ENCODE measurements at places on chromosomes 6 and 20.
A peak's percentile ranks its signal among the peaks of the same experiment; 100 is the strongest.

DNA sequence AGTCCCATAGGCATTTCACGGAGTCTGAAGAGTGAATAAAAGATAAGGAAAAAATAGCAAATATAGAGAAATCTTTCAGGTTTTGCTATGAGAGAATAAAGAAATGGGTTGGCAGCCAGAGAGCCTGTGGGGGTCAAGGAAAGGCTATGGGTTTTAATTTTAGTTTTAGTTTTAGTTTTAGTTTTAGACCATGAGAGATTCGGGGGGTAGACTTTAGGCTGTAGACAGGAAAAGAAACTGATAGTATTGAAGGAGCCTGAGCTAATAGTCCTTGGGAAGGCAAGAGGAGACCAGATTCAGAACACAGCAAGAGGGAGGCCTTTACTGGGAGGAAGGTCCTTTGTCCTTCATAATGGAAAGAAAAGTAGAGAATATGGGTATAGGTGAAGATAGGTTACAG lies 19.3 kb downstream of the DOP1A start:
- no peaks in the 10 kb centered on the region for H3K4me1 ChIP-seq
- H3K27me3 ChIP-seq = no peaks in the 10 kb centered on the region
- no peak overlapping the region for H3K4me3 ChIP-seq

- no peaks in the 10 kb centered on the region for H3K36me3 ChIP-seq
- H3K4me1 ChIP-seq = no peaks in the 10 kb centered on the region
- no peak overlapping the region for H3K27ac ChIP-seq
- no peak for DNase-seq
Measured at GRCh38 chr6:43738877-43739641, 31.0 kb upstream of the VEGFA start.

GRCh38 chr20:4180356-4180755 lies 165.0 kb upstream of the RNF24 start:
- H3K27ac ChIP-seq = no peak overlapping the region
- no peaks in the 10 kb centered on the region for H3K36me3 ChIP-seq
- H3K4me1 ChIP-seq = no peaks in the 10 kb centered on the region
- no peaks in the 10 kb centered on the region for H3K27me3 ChIP-seq
- DNase-seq = no peak
- H3K4me3 ChIP-seq = no peak overlapping the region

GRCh38 chr6:108581932-108582475 lies 21.3 kb downstream of the FOXO3 start:
- no peak overlapping the region for H3K4me3 ChIP-seq
- peaks cover 10% of the 10 kb centered on the region for H3K4me1 ChIP-seq
- H3K36me3 ChIP-seq = no peaks in the 10 kb centered on the region
- DNase-seq = no peak
- peak overlapping the region; percentile 73 for H3K27ac ChIP-seq

DNA sequence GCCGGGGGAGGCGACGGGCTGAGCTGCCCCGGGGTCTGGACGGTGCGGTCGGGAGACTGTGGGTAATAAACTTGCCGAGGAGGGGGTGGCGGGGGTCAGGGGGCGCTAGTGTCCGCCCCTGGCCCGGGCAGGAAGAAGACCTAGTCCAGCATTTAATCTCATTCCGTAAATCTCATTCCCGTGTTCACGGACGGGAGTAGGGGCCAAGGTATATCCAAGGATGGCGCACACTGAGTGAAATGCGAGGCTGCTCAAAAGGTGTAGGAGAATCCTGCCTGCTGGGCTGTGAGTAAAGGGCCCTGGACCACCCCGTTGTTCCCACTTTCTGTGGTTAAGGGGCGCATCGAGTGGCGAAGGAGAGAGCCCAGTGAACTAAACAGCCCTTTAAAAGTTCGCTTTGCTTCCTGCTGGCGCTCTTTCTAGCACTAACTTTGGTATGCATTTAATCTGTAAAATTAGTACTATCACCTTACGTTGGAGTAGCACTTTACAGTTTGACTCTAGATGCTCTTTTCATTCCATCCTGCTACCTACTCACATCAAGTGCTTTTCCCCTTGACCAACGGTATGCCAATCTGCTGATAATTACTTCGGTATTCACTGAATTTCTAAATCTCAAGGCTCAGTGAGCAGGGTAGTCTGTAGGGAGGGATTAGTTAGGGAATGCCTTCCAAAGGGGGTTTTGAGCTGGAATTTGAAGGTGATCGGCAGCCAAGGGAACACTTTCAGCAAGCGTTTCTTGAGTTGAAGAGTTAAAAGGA lies 730 bp downstream of the PARD6B start:
- DNase-seq = no peak
- H3K27me3 ChIP-seq = no peaks in the 10 kb centered on the region
- peak overlapping the region; percentile 93 for H3K27ac ChIP-seq
- H3K4me1 ChIP-seq = no peaks in the 10 kb centered on the region

DNA sequence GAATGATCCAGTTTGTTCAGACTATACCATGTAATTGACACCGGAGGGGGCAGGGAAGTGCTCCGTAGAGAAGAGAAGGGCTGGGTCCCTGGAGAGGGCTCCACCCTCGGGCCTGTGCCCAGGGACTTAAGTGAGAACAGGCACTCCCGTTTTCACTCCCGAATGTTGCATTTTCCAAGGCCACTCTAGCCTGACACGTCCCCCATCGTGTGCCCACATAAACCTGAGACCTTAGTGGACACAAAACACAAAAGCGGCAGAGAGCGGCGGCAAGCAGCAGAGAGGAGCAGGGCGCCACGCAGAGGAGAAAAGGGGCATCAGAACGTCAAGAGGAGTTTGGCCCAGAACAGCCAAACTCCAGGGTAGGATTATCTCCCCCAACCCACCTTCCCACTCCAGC lies 1405.1 kb downstream of the GRIK2 start:
- no peak for DNase-seq
- no peaks in the 10 kb centered on the region for H3K36me3 ChIP-seq
- no peaks in the 10 kb centered on the region for H3K4me1 ChIP-seq
- H3K27me3 ChIP-seq = no peaks in the 10 kb centered on the region
- no peak overlapping the region for H3K4me3 ChIP-seq
- H3K27ac ChIP-seq = no peak overlapping the region

- no peaks in the 10 kb centered on the region for H3K27me3 ChIP-seq
- no peak overlapping the region for H3K4me3 ChIP-seq
- H3K27ac ChIP-seq = no peak overlapping the region
- no peak for DNase-seq
- H3K4me1 ChIP-seq = no peaks in the 10 kb centered on the region
Measured at GRCh38 chr6:151247490-151247889, 7.7 kb downstream of the AKAP12 start.

DNA sequence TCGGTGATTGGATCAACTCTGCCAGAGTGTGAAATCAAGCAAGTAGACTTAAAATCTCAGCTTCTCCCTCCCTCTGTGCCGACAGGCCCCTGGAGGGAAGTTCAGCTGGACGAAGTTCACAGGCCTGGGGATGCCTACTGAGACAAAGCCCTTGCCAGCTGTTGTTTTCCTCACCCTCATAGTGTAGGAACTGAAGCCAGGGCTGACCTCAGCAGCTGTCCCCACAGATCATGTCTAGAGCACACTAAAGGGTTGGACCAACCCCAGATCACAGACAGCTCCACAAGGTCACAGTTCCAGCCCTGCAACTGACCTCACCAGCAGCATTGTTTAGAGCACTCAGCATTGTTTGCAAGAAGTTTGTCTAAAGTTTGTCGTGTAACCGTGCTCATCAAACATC lies 261.9 kb upstream of the ECI2 start:
- H3K4me1 ChIP-seq = no peaks in the 10 kb centered on the region
- no peaks in the 10 kb centered on the region for H3K36me3 ChIP-seq
- no peak for DNase-seq
- no peak overlapping the region for H3K4me3 ChIP-seq

DNA sequence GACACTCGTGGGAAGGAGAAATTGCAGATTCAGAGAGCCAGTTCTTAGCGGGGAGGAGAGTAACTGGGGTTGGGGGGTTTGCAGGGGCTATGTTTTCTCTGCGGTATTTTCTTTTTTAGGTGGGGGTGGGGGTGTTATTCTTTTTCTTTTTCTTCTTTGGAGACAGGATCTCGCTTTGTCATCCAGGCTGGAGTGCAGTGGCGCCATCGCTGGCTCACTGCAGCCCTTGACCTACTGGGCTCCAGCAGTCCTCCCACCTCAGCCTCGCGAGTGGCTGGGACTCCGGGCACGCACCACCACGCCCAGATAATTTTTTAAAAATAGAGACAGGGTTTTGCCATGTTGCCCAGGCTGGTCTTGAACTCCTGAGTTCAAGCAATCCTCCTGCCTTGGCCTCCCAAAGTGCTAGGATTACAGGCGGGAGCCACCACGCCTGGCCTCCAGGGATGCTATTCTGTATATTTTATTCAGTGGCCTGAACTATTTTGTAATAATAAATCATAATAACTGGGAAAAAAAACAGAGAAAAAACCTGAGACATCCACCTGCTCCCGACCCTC lies 57.3 kb downstream of the UBE2V1 start:
- peaks cover 9% of the 10 kb centered on the region for H3K4me1 ChIP-seq
- H3K27ac ChIP-seq = no peak overlapping the region
- H3K4me3 ChIP-seq = no peak overlapping the region
- H3K36me3 ChIP-seq = no peaks in the 10 kb centered on the region

GRCh38 chr6:12849809-12850198 lies 133.2 kb downstream of the PHACTR1 start:
- no peak overlapping the region for H3K4me3 ChIP-seq
- H3K36me3 ChIP-seq = no peaks in the 10 kb centered on the region
- peaks cover 9% of the 10 kb centered on the region for H3K27me3 ChIP-seq
- DNase-seq = no peak
- H3K4me1 ChIP-seq = no peaks in the 10 kb centered on the region
- H3K27ac ChIP-seq = no peak overlapping the region

GRCh38 chr20:20462185-20462584 lies 94.3 kb downstream of the INSM1 start:
- no peaks in the 10 kb centered on the region for H3K27me3 ChIP-seq
- no peaks in the 10 kb centered on the region for H3K4me1 ChIP-seq
- no peak for DNase-seq
- H3K4me3 ChIP-seq = no peak overlapping the region
- H3K36me3 ChIP-seq = no peaks in the 10 kb centered on the region

DNA sequence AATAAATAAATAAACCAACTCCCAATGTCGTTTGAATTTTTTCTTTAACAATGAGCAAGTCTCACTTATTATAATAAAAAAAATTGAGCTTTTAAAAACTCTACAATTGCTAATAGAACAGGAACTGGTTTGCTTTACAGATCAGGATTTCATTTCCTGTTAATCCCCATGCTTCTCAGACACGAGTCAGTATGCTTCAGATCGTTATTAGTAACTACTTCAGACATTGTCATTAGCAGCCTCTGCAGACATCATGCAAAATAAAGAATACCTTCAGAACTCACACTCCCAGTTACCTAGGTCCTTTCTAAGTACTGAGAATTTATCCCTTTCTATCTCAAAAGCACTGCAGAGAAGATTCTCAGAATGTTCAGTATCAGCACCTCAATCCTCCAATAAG lies 10.0 kb upstream of the FAM210B start:
- no peak overlapping the region for H3K4me3 ChIP-seq
- peaks cover 9% of the 10 kb centered on the region for H3K27me3 ChIP-seq
- no peak for DNase-seq
- no peaks in the 10 kb centered on the region for H3K4me1 ChIP-seq

- no peaks in the 10 kb centered on the region for H3K27me3 ChIP-seq
- no peak for DNase-seq
- no peak overlapping the region for H3K27ac ChIP-seq
- no peak overlapping the region for H3K4me3 ChIP-seq
Measured at GRCh38 chr6:107719160-107719559, 105.0 kb downstream of the SCML4 start.

- no peak overlapping the region for H3K27ac ChIP-seq
- no peak overlapping the region for H3K4me3 ChIP-seq
- no peaks in the 10 kb centered on the region for H3K27me3 ChIP-seq
Measured at GRCh38 chr20:15991279-15991678, 582.0 kb downstream of the KIF16B start.
